T-cell (primary cell): ENCODE measurements at places on chromosomes 12 and 14.

- no peak for DNase-seq
Observed at GRCh38 chr14:90403065-90403464, 6.2 kb downstream of the CALM1 start.

GRCh38 chr12:25884920-25885234, 73.6 kb upstream of the RASSF8 start:
- no peak for DNase-seq

DNA sequence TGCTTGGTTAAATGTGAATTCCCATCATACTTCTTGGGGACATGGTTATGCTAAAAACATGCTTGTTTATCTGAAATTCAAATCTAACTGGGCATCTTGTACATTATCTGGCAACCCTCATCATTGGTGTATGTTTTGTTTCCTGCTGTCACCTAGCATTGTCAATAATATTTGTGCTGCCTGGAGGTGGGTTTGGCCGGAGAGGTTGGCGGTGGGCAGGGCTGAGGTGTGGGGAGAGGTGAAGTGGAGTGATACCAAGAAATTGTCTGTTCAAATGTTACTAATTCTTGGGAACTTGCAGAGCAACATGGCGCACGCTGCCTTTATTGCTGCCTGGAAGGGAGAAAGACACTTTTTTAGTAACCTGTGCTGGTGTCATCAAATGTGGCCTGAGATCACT, 280.5 kb downstream of the VRK1 start:
- DNase-seq: no peak

GRCh38 chr12:127194176-127194575, 1072.8 kb upstream of the TMEM132C start:
- DNase-seq: no peak

DNA sequence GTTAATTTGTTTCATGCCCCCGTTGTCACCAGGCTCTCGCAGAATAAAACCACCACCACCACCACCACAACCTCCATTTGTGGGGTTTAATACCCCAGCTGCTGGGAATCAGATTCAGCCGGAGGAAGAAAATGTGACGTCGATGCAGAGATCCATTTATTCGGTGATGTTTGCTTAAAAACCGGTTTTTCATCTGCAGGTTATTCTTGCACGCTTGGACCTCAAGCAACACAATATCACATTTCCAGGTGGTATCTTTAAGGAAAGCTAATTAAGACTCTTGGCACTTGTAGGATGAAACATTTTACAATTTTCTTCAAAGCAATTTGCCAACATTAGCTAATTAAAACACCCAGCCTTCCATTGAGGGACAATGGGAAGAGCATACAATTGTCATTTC, 39.8 kb downstream of the SPRING1 start:
- no peak for DNase-seq

- no peak for DNase-seq
Observed at GRCh38 chr12:94811611-94812010, 161.3 kb upstream of the TMCC3 start.

DNA sequence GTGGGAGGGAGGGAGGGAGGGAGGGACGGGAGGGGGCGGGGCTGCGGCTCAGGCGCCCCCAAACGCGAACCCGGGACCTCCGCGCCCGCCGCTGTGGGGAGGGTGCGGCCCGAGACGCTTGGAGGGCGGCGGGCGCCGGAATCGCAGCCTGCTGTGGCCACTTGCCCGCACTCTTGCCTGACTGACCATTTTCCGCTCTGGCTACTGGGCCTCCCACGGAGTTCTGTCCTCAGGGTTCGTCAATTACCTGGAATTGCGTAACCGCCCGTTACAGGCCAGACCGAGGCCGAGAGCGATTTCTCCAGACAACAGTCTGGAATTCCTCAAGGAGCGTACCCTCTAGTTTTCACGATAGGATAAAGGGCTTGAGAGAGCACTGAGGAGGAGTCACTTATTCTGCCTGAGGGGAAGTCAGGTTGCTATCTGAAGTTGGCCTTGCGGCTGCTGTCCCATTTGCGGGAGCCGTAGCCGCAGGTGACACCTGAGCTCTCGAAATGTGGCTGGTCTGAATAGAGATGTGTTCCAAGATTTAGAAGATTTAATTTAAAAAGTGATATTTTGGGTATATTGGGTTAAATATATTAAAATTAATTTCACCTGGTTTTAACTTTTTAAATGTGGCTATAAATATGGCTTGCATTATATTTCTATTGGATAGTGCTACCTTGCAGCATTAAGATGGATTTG, 446 bp upstream of the ZNF641 start:
- no peak for DNase-seq

DNA sequence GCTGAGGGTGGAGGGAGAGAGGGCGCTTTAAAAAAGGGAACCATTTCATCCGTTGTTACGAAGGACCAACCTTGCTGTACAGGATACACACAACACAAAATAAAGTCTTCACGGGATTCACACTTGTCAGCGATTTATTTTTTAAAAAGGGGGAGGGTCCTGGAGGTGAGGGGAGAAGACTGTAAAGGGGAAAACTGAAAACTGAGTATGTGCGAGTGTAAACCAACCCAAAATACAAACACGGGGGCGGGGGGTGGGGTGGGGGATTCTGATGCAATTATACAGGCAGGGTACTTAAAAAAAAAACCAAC, 499 bp upstream of the PRKAG1 start:
- DNase-seq: no peak

GRCh38 chr12:92987362-92987761, 58.3 kb upstream of the EEA1 start:
- no peak for DNase-seq

- peak; percentile 12 for DNase-seq
Observed at GRCh38 chr14:53306267-53306721, 153.2 kb upstream of the DDHD1 start.

DNA sequence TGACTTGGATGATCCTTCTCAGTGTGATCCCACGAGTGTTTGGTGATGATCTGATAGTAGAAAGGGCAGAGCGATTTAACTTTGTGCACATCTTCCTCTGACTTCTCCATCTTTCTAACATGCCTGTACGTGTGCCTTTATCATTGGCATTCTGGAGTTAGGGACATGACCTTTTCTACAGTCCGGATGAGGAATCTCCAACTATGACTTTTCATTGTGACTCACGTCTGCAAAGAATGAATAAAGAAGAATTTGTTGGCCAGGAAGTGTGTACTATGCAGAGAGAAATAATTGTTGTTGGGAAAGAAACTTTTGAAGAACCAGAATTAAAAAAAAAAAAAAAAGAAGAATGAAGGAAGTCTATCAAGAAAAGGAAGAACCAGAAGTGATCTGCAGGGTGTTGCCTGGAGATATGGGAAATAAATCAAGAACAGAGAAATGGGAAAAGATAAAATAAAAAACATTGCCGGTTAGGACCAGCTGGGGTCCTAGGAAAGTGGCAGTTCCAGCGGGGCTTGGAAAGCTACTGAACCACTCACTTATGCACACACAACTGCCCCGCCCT, 25.3 kb downstream of the PPFIBP1 start:
- DNase-seq: no peak

GRCh38 chr14:34029921-34030334, 79.1 kb upstream of the EGLN3 start:
- no peak for DNase-seq

DNA sequence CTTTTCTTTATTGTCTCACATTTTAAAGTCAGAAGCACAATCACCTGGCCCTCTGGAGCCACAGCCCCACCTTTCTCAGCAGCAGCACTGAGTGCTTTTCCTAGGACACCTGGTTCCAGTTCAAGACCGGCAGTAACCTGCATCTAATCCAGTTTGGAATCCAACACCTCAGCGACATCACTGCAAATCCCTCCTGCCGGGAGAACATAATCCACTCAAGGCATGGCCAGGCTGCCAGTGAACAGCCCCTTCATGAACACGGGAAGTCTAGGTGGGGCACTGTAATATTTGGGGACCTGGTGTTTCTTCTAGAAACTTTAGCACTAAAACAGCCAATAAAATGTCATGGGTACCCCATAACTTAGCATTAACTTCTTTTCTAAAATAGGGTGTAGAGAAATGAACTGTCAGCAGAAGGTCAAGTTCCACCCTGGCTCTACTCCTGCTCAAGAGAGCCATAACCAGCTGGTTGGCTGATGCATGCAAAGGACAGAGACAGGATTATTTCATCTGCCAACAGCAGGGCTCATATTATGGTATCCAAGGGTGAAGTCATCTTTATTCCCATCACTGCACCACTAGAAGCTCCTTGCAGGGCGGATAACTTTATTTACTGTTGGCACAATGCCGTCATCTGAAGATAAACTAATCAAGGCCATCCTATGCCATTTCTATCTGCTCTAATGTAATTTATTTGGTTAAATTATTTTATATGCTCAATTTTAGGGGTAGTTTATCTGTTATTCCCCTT, 76.7 kb downstream of the TTC7B start:
- DNase-seq: no peak

DNA sequence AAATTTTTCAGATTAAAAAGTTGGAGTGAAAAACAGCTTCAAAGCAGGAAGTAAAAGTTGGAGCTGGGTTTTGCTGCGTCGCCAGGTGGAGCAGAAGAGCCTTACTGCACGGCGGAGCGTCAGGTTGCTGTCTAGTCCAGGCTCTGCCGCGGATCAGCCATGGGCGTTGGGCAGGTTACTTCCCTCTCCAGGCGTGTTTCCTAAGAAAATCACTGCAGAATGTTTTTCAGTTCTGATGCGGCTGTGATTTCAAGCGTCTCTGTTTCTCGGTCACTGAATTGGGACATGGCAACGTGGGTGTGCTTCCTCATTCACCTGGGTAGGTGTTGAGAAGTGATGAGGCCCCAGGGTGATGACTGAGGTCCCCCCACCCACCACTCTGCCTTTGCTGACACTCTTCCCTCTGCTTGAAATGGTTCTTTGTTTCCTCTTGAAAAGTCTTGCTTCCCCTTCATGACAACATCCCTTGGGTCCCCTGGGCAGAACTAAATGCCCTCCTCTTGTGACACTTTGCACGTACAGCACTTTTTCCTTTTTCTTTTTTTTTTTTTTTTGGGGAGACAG, 7.6 kb downstream of the EVL start:
- peak; percentile 59 for DNase-seq

- DNase-seq: no peak
Observed at GRCh38 chr12:102950107-102950949, 7.1 kb upstream of the ASCL1 start.

DNA sequence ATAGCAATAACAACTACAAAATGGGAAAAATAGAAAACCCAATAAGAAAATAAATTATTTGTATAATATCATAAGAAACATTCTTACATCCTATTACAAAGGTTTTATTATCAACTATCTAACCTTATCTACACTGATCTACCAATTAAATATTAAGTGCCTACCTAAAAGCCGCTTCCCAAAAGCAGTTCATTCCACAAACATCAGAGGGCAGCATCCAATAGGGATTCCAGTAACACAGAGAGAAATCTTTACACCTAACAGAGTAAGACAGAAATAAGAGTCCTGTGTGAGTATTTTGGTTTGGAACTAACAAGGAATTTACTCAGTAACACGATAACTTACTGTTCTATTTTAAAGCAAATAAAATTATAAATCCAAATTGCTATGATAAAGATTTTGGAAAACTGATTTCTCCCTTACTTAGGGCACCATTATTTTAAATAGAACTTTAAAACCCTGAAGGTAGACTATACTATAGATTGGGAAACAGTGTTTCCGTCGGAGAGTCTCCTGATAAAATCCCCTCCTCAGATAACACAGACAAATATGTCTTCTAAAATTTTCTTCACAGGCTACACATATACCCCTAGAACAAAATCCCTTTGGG, 15.0 kb downstream of the GXYLT1 start:
- DNase-seq: no peak

DNA sequence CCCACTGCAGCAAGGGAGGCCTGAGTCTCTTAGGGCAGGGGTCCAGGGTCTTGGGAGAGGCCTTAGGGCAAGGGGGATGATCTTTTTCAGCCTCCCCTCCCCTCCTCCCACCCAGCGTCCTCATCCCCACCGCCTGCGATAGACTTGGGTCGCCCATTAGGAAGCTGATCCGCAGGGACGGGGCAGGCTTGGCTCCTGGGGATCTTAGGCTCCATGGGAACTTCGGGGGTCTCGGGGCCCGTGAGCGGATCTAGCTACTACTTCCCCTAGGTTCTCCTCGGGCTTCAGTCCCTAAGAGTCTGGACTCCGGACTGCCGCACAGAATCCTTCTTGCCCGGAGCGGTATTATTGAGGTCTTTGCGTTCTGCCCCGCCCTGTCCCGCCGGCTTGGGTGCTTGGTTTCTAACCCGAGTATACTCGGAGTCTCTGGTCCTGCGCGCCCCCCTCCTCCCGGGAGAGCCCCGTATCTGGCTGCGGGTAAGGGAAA, 2.2 kb upstream of the PTHLH start:
- DNase-seq: no peak

DNA sequence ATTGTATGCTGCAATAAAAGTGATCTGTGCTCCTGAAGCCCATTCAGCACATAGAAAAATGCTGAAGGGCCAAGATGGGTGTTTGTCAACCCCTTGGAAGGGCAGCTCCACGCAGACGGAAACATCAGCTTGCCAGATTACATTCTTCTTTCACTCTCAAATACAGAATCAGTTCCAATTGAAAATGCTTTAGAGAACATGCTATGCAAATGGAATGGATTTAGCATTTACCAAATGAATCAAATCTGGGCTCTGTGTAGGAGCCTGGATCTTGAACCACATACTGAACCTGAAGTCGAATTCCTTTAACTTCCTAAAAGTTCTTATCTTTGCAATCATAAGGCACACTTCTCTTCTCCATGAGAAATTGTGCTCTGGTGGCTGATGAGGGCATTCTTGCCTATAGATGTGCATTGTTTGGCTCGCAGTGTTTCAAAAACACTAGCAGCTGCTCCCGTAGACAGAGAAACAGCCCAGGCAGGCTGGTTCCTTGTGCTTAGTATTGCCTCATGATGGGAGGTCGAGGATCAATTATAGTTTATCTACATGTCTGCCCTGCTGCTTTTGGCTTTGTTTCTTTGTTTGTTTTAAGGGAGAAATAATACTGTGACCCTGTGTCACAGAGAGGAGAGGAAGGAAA, 489.8 kb upstream of the FLRT2 start:
- DNase-seq: no peak

GRCh38 chr14:85701763-85702162, 171.8 kb downstream of the FLRT2 start:
- no peak for DNase-seq

DNA sequence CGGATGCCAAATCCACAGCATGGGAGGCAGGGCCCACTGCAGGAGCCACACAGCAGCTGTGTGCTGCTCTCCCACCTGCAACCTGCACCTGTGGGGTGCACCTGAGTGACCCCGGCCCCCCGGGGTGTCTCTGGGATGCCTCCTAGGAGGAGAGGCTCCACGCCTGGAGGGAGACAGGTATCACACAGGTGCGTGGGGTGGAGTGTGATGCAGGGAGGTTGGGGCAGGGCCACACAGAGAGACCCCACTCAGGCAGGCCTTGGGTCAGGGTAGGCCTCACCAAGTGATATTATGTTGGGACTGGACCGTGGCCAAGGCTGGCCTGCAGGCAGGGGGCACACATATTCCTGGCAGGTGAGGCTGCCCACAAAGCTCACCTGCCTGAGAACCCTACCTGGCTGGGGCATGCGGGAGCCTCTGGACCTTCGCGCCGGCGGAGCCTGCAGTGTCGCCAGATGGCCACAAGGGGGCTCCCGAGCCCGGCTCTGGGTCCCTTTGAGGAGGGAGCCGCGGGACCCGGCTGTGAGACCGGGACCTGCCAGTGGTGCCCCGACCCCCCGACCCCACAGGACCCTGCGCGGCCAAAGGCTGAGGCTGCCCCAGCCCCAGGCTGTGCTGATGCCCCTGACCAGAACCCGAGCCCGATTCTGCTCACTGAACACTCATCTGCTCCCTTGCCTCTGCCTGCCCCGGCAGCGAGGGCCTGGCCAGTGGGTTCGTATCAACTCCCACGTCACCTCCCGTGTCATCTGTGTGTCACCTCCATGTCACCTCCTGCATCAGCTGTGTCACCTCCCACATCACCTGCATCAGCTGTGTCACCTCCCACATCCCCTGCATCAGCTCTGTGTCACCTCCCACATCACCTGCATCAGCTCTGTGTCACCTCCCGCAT, 11.4 kb downstream of the TMEM121 start:
- DNase-seq: peak; percentile 65
